NCI-H1092 (cell line): ENCODE measurements at places on chromosomes 2 and 18.

DNA sequence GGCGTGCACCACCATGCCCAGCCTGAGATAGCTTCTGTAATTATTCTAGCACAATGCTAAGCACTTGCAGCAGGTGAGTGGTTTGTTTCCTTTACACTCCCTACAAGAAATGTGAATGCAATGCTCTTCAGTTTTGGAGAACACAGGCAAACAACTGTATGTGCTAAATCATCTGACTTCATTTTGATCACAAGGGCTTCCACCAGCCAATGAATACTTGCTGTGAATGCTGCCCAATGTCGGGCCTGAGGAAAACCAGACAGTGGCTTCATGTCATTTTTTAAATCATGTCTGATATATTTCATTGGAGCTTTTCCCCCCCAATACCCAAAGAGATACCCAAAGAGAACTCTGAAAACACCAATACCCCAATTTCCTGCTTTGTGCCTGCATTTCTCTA is 155.6 kb upstream of the XPO1 start:
- DNase-seq, result no peak

GRCh38 chr18:32915516-32915915 is 142.7 kb upstream of the KLHL14 start:
- no peak for DNase-seq

DNA sequence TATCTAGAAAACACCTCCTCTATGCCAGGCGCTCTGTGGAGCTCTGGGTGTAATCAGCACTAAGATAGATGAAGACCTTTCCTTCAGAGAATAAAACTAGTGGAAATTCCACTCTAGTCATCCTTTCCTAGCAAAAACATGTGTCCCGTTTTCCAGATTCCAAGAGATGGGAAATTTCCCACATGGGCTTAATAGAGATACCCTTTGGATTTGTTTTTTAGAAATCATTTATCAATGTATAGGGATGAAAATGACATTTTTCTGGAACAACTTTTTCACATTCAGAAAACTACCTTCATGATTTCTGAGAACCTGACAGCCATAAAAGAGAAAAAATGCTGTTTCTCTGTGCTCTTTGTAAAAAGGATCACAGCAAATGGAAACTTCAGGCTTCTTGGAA is 152.1 kb downstream of the NCKAP5 start:
- no peak for DNase-seq

DNA sequence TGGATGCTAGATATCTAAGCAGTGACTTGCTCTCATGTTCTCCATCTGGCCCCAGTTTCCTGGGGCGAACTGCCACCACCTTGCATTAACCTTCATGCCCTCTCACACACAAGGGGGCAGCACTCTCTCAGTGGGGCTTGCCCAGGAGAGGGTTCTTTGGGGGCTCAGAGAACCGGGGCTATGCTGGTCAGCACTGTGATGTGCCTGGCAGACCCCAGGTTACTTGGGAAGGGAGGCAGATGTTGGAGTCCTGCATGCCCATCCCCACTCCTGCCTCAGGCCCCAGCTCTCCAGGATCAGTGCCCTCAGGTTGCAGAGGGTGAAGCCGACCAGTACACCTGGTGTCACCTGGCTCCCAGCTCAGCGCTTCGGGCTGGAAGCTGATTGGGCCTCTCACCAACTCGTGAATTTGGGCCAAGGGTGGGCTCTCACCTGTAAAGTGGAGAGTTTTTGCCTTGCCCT is 396.2 kb upstream of the HS6ST1 start:
- DNase-seq, result no peak
